ENCODE measurements at places on chromosomes 2 and 18.

DNA sequence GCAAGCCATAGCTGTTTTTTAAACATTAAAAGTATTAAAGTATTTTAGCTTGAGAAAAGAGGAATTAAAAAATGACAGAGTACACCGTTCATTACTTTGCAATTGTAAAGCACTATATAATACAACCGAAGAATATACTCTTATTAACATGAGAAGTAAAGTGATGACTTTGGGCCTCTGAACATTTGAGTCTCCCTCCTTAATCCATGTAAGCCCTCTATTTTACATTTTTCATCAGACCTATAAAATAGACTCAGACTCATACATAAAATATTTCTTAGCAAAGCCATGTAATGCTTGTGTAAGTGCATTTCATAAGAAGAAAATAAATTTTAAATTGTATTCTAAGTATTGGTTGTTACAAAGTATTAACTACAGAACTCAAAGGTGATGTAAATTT lies 198.6 kb downstream of the LRP1B start:
- DNase-seq: no peak

- no peak for DNase-seq
These were observed 31.2 kb downstream of the PARD3B start for GRCh38 chr2:204576362-204576979.

GRCh38 chr18:336713-337112 lies 68.9 kb upstream of the THOC1 start:
- no peak for DNase-seq

GRCh38 chr2:64283641-64284361 lies 139.6 kb upstream of the PELI1 start:
- no peak for DNase-seq

GRCh38 chr2:108575132-108575966 lies 41.1 kb downstream of the LIMS1 start:
- DNase-seq: no peak

DNA sequence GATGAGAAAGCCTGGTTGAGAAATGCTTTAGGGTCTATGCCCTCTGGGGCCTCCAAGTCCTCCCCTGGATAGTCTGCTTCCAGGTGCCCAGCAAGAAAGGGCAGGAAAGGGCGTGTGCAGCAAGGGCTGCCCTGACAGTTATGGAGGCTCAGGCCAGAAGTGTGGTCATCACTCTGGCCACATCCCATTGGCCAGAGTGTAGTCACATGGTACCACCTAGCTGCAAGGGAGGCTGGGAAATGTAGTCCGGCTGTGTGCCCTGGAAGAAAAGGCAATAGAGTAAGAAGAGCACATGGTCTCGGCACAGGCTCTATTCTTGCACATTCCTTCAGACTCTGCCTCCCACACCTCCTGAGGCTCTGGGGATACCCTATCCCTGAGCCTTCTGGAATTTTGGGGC lies 35.7 kb downstream of the ODC1 start:
- DNase-seq: no peak

- DNase-seq: peak; percentile 38
These were observed at the start of gene SNED1 for GRCh38 chr2:240997856-240998705. TSS of gene SNED1 (plus strand) at chr2:240998618. CDS start at chr2:240998838, 220 bp downstream.

- no peak for DNase-seq
These were observed 33.3 kb upstream of the TTC27 start for GRCh38 chr2:32594573-32594972.

GRCh38 chr2:191938779-191939178 lies 91.9 kb upstream of the CAVIN2 start:
- DNase-seq: no peak

GRCh38 chr2:112301171-112301584 lies 25.8 kb downstream of the ZC3H6 start:
- no peak for DNase-seq

DNA sequence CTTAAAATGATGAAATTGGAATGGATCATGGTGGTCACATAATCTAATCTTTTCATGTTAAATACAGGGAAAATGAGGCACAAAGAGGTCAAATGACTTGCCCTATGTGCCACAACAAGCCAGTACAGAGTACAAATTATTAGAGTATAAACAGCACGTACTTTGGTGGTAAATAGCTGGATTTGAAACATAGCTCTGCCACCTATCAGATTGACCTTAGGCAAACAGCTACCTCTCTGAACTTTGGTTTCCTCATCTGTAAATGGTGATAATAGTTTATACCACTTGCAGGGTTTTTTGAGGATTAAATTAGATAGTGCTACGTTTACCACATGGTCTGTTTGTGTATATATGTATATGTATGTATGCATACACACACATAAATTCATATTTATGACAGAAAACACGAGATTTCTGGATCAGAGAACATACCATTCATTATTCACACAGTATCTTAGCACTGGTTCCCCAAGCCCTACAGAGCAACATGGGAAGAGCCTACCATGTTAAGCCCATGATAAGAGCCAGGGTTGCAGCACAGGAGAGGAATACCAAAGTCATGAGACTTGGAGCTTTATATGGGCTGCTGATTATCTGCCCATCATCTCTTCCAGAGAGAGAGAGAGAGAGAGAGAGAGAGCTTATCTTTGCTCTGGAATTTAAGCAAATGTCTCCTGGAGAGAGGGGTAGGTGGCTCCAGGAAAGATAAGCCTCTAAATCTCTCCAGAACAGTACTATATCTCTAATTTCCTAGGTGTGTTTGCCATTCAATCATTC lies 73.5 kb downstream of the MDH1 start:
- DNase-seq: no peak

DNA sequence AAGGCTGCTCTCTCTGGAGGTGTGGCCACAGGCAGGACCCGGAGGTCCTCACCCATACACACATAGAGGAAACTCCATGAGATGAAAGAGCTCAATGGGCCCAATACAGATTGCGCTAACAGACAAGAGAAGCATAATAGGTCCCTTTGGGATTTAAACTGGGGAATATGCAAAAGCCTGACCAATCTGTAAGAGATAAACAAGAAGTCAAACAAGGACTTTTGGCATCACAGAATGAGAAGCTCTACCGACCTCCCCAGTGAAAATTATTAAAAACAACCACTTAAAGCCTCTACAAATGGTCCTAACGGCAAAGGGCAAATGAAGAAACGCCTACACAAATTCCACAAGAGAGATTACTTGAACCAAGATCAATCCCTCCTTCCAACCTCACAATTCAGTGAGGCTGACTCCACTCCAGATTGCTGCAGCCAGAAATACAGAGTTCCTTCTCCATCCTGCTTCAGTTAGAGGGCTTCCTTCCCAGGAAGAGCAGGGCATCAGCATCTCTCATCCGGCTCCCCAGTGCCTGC lies 10.8 kb downstream of the IWS1 start:
- no peak for DNase-seq

DNA sequence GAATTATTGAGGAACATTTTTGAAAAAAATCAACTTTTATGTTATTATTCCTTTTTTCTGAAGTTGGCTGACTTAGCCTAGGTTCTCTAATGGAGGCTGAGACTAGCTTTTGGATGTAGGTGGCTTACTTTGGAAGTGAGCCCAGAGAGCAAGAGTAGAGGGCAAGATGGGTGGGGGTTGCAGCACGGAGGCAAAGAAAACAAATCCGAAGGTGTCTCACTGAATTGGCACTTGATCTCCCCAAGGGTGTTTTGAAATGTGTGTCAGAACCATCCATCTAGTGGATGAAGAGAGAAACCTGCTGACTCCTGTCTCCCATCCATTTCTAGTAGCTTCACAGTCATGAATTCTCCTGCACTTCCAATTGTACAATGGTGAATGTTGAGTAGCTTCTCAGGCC lies 390.7 kb downstream of the TMEM182 start:
- no peak for DNase-seq

DNA sequence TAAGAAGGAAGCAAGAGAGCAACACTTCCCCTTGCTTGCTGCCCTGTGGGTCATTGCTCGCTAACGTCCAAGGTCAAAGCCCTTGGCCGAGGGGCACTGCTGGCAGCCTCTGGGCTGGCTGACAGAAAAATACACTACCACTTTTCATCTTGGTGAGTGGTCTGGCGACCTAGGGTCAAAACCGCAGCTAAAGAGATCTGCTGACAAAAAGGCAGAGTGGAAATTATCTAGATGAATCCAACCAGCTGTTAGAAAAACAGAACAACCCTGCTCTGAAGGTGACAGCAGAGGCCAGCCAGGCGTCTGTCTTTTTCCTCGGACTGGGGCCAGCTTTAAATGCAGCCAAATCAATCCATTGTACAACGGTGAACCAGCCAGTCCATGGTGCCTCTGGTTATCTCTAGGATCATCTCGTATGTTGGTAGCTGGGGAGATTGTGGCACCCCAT lies 92.6 kb downstream of the CD8B2 start:
- no peak for DNase-seq

DNA sequence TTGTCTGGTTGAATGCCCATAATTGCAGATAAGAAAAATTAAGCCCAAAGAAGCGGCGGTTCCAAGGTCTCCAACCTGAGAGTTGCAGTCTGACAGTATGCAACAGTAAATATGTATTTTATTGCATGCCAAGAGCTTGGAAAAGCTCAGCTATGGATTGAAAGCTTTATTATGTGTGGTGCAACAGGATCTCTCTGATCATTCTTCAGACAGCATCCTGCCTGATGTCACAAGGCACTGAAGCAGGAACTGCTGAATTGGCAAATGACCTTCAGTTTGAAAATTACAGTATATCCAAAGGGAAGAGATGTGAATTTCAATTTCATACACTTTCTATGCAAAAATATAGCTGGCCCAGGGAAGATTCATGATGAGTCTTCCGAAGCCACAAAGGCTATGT lies 42.5 kb downstream of the DOCK10 start:
- no peak for DNase-seq

- DNase-seq: no peak
These were observed 850.6 kb downstream of the CNTNAP5 start for GRCh38 chr2:124875627-124876244.
